ENCODE measurements at places on chromosomes 2 and 18. TPM values are rescaled to one million over a fixed set of nuclear protein-coding genes. Genes with fewer than 3 reads are reported as not detected.
A peak's percentile ranks its signal among the peaks of the same experiment; 100 is the strongest.

Gene MARCO
- 491 TPM for total RNA-seq

GRCh38 chr18:79901665-79902064 lies 49.8 kb downstream of the SLC66A2 start:
- DNase-seq, result no peak

Gene LYPD1
- total RNA-seq, result 1.5 TPM

Gene EMX1
- not detected for total RNA-seq

Gene FEV
- not detected for total RNA-seq

Gene APCDD1
- total RNA-seq, result 33.4 TPM

- DNase-seq, result no peak
Observed at GRCh38 chr2:10322481-10322880, 19.8 kb downstream of the HPCAL1 start.

Gene LGALSL
- 30.8 TPM for total RNA-seq

Gene SP9
- total RNA-seq, result not detected

Gene CDH20
- 0.24 TPM for total RNA-seq

GRCh38 chr2:60216452-60216995 lies 336.9 kb downstream of the BCL11A start:
- DNase-seq, result no peak

DNA sequence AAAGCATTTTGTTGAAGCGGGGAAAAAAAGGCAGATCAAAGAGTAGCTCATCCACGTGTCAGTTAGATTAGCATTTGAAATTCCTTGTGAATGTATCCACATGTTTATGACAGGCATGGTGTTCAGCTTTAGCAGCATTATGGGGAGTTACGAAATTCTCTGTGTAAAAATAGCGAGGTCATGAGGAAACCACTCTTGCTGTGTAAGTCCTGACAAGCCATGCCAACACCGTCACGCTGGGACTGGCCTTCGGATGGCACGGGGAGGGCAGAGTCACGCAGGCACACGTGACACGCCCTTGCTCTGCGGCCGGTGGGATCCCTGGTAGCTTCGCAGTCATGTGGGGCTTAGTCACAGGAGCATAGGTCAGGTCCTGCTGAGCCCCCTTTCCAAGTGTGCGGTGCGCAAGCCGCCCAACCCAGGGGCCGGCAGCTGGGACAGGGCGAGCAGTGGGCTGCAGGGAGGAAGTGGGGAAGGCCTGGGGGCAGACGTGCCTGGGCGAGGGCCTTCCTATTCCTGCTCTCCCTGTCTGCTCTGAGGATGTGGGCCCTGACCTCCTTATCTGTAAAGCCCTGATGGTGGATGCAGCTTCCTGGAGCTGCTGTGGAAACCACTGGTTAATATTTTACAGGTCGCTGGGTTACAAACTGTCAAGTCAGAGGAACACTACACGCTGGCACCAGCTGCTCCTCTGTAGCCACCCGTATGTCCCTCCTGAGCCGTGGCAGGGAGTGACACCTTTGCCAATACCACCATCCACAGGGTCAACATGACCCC lies 18.0 kb downstream of the MBP start:
- DNase-seq, result peak; percentile 95

GRCh38 chr2:67108231-67108630 lies 288.9 kb upstream of the ETAA1 start:
- DNase-seq, result no peak

- DNase-seq, result no peak
Observed at GRCh38 chr2:109563980-109564550, 49.7 kb downstream of the SEPTIN10 start.

DNA sequence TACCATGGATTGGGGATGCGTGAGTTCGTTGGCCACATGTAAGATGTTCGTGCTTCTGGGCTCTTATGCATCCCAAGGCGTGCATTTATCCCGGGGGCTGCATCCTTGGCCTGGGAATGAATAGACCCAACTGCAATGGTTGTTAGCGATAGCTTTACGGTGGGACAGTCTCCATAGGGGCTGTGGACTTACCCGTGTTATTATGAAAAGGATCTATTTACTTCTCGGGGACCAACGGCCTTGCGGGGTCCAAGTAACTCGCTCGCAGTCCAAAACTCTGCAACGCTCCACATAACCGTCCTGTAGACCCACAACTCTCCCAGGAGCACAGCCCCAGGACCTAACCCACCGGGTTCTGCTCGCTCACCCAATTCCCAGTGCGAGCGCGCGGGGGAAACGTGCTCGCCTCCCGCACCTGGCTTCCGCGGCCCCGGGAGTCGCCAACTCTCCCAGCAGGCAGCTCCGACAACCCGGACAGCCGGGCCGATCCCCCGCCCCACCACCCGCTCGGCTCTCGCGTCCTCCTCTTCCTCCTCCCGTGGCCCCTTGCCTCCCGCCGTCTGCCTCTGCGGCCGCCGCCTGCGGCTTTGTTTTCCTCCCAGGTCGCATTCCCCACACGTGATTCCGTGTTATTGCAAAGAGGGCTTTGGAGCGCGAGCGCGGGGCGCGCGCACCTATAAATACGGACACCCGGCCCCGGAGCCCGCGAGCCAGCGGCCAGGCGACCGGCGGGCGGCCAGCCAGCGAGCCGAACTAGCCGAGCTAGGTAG lies at the start of gene CABLES1:
CABLES1 (plus strand) TSS at position 706 of the 770 bp plus-strand sequence. CDS start 278 bp downstream, outside the sequence.
- DNase-seq, result peak; percentile 85

DNA sequence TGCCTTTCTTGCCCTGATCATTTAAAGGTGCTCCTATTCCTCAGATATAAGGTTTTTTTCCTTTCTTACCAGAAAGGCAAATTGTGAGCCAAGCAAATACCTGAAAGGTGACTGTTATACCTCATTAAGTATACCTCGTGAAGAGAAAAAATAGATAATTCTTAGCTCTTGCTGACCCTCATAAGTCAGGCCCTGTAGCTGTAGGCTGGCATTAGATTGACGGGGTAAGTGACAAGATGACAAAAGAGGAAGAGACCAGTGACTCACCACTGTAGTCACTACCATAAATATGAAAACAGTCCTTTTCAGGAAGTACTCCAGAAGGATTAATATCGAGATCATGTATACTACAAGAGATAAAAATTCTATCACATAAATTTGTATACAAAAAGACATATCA lies 104.6 kb downstream of the PTPN4 start:
- no peak for DNase-seq

GRCh38 chr2:154488801-154489200 lies 209.7 kb upstream of the KCNJ3 start:
- DNase-seq, result no peak

Gene CLHC1
- 15.2 TPM for total RNA-seq

GRCh38 chr2:207617011-207617671 lies 8.1 kb downstream of the METTL21A start:
- no peak for DNase-seq

- peak; percentile 53 for DNase-seq
Observed at GRCh38 chr2:204177977-204178522, 241.5 kb downstream of the ICOS start.

Gene FAM237A
- not detected for total RNA-seq

Gene PLEKHH2
- 42.0 TPM for total RNA-seq

DNA sequence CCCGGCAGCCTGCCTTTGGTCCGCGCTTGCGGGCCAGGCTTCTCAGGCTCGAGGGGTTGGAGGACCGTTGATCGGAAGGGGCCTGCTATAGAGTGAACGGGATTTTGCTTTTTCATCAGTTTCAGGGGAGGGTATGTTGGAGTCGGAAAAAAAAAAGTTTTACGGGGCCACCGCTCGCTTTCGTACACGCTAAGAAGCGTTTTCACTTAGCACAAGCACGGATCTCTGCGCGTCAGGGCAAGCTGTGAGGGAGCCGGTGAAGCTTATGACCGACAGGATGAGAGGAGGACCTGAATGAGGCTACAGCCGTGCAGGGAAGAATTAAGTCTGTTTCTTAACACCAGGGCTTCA lies 443 bp downstream of the CPSF3 start:
- DNase-seq, result no peak

DNA sequence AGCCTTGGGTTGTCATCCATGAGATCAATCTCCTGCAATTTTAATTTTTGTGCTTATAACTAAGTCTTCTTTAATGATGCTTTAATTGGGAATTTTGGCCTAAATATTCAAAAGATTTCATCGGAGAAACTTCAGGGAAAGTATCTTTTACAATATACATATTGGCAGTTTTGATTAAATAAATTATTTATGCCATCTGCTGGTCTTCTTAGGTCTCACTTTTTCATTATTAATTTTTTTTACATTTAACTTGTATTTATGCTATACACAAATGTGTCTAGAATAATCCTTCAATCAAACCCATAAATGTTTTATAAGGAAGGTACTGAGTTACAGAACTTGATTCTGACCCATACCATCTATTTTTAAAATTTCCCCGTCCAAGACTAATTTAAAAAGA lies 95.1 kb upstream of the XPO1 start:
- DNase-seq, result no peak

DNA sequence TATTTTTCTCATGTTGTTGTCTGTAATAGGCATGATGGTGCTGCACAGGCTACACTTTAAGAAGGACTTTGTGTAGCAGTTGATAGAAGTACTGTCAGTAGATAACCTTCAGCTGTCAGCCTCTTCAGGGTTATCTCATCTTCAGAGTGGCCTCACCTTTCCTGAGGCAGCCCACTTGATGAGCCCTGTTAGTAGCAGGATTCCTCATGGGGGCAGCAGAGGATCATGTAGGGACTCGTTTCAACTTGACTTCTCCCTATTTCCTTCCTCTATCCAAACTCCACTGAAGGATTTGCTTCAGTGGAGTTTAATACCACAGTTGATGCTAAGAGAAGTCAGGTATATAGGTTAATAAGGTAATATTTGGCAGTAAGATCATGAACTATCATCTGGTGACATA lies 530.3 kb upstream of the FSIP2 start:
- no peak for DNase-seq

Gene CFAP65
- total RNA-seq, result 7.6 TPM

DNA sequence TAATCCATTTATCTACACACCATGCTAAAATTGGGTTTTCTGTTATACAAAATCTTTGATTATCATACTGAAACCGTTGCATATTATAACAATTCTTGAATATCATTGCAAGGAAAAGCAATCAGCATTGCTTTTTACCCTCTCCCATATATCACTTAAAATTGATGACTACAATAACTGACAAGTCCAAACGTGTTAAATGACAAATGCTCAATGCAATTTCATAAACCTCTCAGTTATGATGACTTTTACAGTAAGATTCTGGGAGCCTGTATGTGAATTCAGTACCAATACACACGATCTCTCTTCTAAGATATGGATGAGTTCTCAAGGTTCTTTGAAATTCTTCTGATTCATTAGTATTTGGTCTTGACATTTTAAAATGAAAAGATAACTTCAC lies 368.5 kb upstream of the TRIB2 start:
- DNase-seq, result no peak

Gene PIEZO2
- total RNA-seq, result 11.1 TPM

GRCh38 chr2:186535861-186536260 lies 49.8 kb downstream of the ZC3H15 start:
- no peak for DNase-seq

Gene NFE2L2
- total RNA-seq, result 105 TPM

DNA sequence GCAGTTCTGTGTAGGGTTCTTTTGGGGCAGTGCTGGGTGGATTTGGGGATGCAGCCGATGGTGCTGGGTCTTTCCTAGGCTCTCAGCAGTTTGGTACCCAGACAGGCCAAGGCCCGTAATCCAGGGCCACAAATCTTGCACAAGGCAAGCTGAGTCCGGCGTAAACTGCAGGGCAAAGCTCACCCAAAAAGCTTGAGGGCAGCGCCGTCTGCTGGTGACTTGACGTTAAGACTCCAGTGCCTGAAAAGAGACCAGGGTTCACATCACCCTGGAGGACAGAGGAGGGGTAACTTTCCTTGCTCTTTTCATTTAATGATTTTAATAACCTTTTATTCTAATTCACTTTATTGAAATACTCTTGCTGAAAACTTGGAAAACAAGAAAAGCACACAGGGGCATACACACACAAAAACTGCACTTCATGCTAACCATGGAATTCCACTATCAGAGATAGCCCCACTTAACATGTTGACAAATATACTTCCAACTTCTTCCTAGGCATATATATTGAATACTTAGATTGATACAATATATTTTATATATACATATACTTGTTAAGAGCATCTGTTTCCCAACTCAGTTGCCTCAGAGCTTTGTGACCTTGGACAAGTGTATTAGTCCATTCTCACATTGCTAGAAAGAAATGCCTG lies 38.9 kb downstream of the CNGA3 start:
- peak; percentile 82 for DNase-seq

DNA sequence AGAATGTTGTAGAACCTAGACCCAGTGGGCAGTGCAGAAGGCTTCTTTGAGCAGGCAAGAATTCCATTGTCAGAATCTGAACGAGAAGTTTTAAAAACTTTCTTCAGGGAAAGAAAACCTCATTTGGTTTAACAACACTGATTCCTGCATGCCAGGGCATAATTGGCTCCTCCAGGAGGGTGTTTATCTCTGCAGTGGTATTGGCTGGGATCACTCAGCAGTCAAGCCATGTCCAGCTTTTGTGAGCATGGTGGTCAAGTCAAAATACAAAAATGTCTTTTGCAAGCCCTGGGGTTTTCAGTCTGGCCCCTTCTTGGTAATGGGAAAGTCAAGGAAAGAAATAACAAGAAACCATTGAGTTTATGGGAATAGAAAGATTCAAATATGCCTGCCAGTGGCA lies 28.3 kb downstream of the FHOD3 start:
- no peak for DNase-seq

GRCh38 chr2:52036024-52036423 lies 1004.1 kb upstream of the NRXN1 start:
- DNase-seq, result no peak

DNA sequence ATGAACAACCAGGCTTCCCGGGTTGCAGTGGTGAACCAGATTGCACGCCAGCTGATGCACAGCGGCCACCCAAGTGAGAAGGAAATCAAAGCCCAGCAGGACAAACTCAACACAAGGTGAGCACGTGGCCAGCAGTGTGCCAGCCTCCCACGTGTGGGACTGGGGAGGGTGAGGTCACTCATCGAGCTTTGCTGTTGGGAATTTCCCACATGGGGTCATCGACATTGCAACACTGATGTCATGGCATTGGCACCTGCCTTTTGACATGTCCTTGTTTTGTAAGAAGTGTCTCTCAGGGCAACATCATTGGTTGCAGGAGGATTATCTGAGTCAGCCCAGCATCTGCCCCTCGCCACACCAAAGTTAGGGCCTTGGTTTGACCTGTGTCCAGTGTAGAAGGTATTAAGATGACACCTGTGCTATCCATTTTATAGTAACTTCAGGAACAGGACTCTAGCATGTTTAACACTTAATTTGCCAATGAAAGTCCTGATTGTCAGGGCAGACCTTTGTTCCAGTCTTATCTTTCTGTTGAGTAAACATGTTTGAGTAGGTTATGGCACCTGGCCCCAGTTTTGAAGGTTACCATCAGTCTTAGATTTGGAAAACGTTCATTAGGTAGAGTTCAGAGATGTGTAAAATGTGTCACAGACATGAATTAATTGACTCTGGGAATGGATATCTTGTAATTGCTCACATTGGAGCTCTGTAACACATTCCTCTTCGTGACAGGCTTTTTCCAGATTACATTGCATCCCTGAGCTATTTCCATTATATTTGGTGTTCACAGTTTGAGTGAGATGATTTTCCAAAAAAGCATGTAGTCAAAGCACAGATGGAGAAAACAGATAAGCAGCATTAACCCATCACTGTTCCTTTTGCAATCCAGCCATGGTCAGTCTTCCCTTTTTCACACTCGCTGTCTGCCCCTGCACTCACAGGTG lies 93.3 kb upstream of the EML6 start:
- DNase-seq, result no peak

Gene MAL
- 13.4 TPM for total RNA-seq

Measured in lower lobe of right lung (tissue), 2 donors.